Dorsolateral prefrontal cortex (tissue), 122 donors: ENCODE measurements at places on chromosomes 5 and 9. TPM values are rescaled to one million over a fixed set of nuclear protein-coding genes. Genes with fewer than 3 reads are reported as not detected.

Gene NR2F1
- 103 TPM for total RNA-seq

DNA sequence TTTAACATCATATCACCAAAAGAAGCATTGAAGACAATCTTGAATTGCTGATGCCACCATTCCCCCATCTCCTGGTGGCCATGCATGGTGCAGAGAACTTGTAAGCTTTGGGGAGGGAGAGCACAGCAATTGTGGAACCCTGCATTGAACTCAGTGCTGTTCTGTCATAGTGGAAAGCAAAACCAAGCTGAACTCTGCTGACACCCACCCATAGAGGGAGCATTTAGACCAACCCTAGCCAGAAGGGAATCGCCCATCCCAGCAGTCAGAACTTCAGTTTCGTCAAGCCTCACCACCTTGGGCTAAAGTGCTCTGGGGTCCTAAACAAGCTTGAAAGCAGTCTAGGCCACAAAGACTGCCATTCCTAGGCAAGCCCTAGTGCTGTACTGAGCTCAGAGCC is 37.4 kb upstream of the RUSC2 start:
- no peak for DNase-seq

- DNase-seq = no peak
These were observed 111.1 kb upstream of the EQTN start for GRCh38 chr9:27408001-27408400.

- DNase-seq = no peak
These were observed 25.3 kb downstream of the KLF9 start for GRCh38 chr9:70389188-70389587.

Gene CPEB4
- 158 TPM for total RNA-seq

DNA sequence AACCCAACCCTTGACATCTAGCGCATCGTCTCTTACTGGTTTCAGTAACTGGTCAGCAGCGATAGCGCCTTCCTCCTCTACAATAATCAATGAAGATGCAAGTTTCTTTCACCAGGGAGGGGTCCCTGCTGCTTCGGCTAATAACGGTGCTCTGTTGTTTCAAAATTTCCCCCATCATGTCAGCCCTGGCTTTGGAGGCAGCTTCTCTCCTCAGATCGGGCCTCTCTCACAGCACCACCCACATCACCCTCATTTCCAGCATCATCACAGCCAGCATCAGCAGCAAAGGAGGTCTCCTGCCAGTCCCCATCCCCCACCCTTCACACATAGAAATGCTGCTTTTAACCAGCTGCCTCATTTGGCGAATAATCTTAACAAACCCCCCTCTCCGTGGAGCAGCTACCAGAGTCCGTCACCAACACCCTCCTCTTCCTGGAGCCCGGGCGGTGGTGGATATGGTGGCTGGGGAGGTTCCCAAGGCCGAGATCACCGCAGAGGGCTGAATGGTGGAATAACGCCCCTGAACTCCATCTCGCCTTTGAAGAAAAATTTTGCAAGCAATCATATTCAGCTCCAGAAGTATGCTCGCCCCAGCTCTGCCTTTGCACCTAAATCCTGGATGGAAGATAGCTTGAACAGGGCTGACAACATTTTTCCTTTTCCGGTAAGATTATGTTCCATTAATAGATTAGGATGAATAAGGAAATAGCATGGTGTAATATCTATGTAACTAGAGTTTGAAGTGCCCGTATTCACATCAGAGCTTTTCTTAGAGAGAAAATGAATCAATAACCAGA is 2.2 kb downstream of the CPEB4 start:
- DNase-seq = no peak

Gene SLC46A2
- 0.64 TPM for total RNA-seq

Gene DNM1
- 702 TPM for total RNA-seq

DNA sequence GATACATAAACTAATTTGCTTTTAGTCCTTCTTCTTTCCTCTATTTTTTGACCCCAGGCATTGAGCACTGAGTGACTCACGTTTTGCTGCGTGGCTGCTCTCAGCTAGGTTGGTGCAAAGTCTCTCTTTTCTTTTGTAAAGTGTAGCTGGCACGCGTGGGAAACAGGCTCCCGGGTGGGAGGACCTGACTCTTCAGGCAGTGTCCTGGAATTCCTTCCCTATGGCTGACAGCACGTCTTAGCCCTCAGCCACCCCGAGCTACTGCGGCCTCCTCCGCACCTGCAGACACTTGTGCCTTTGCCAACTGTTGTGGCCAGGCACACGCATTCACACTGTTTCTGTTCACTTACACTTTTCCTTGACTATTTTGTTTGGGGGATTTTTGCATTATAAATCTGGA is 877 bp upstream of the SCGB3A1 start:
- no peak for DNase-seq

Gene PCDHB15
- total RNA-seq = 10.2 TPM

GRCh38 chr5:117701062-117701461 is 1126.4 kb upstream of the SEMA6A start:
- no peak for DNase-seq

Gene MED22
- total RNA-seq = 31.9 TPM

Gene DCANP1
- not detected for total RNA-seq

GRCh38 chr5:31781772-31782171 is 142.8 kb downstream of the PDZD2 start:
- DNase-seq = peak; percentile 12

Gene INSL6
- total RNA-seq = not detected

DNA sequence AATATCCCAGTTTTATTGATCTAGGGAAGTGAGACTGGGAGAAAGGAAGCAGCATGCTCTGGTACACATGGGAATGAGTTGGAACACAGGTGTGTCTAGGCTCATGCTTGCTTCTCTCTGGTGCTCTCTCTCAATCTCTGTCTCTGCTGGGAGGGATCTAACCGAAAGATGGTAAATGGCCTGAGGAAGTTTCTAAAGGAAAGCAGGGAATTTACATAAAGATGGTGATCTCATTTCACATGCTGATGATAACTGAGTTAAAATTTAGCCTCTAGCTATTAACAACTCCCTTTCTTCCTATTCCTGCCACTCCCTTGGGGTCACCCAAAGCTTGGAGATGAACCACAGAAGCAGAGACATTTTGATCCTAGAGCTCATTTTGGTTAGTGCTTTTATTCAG is 436.2 kb downstream of the SH3GL2 start:
- no peak for DNase-seq

Gene PTGES
- 3.2 TPM for total RNA-seq

Gene FAM53C
- 45.1 TPM for total RNA-seq

Gene PCA3
- total RNA-seq = 0.19 TPM

Gene FBP2
- total RNA-seq = not detected
